Tongue (tissue), 3 donors: ENCODE measurements at places on chromosomes 5 and 9. TPM values are rescaled to one million over a fixed set of nuclear protein-coding genes. Genes with fewer than 3 reads are reported as not detected.
A peak's percentile ranks its signal among the peaks of the same experiment; 100 is the strongest.

- DNase-seq, result peak; percentile 73
Measured at GRCh38 chr9:4984171-4984620, 876 bp upstream of the JAK2 start.

DNA sequence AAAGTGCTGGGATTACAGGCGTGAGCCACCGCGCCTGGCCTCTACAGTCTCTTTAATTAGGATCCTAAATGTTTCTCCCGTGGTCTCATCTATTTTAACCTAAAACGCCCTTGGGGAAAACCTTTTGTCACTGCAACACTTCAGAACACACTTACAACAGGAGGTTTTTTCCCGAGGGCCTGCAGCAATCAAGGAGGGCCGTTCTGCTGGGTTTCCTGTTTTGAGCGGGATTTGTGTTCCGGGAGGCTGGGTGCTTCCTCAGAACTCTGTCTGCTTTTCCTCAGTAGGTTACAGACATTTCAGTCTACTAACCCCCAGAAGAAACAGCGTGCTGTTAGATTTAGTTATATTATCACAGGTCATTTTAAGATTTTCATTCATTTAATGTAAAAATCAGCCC, 65.4 kb upstream of the IRX4 start:
- no peak for DNase-seq

DNA sequence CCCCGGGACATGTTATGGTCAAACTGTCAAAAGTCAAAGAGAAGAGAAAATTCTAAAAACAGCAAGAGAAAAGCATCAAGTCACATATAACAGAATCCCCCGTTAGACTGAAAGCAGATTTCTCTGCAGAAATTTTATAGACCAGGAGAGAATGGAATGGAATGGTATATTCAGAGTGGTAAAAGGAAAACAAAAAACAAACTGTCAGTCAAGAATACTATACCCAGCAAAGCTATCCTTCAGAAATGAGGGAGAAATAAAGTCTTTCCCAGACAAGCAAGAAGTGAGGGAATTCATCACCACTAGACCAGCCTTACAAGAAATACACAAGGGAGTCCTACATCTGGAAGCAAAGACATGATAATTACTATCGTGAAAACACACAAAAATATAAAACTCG, 208.0 kb downstream of the CACNA1B start:
- no peak for DNase-seq

GRCh38 chr9:27487128-27487640, 36.9 kb upstream of the IFNK start:
- DNase-seq, result no peak

- DNase-seq, result peak; percentile 31
Measured at GRCh38 chr5:139133282-139133681, 64.9 kb downstream of the SIL1 start.

ADAMTS13 gene
- total RNA-seq, result 4.2 TPM

LRRC70 gene
- 10.4 TPM for total RNA-seq

TMEM38B gene
- 91.8 TPM for total RNA-seq

IFNB1 gene
- total RNA-seq, result not detected

PCDHA12 gene
- 0.10 TPM for total RNA-seq

NIPSNAP3A gene
- 51.0 TPM for total RNA-seq

SHROOM1 gene
- 2.9 TPM for total RNA-seq
